Activated T-cell treated with anti-CD3 and anti-CD28 coated beads, Interleukin-2, amount 50 U/mL, for 48 hours (primary cell): ENCODE measurements at places on chromosomes 16 and 17.

- no peak for DNase-seq
These were observed 6.2 kb downstream of the RARA start for GRCh38 chr17:40315206-40315605.

DNA sequence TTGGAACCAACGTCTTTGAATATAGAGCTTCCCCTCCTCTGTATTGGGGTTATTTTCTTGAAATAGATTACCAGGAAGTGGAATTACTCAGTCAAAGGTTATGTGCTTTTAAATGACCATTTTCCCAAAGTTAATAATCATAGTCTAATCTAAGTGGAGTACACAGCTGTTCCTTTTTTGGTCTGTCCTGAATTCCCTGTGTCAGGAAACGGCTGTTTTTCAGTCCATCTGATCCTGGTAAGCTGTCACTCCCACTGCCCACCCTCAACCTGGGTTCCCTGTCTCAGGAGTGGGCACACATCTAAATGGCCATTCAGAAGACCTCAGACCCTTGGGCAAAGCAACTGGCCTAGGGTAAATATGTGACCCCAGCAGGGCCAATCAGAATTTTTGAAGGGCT is 57.6 kb upstream of the KSR1 start:
- no peak for DNase-seq

GRCh38 chr17:76137351-76138233 is 3.5 kb downstream of the FOXJ1 start:
- no peak for DNase-seq

DNA sequence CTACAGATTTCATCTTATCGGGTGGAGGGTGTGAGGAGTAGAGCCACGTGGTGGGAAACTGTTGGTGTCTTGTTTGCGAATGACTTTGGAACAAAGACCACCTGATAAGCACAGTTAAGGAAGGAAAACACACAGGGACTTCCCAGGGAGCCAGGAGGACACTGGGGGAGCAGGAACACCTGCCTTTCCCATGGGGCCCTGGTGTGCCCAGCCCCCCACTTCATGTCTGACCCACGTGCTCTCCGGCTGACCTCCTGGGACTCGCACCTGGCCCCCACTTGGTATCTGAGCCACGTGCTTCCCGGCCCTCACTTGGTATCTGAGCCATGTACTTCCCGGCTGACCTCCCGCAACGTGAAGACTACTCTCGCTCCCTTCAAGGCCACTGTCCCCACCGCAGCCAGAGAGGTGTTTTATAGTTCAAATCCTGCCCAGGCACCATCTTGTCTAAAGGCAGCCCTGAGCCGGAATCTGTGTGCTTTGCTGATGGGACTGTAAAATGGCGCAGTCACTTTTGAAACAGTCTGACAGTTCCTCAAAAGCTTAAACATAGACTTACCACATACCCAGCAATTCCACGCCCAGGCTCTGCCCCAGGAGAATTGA is 5.4 kb upstream of the CSNK1D start:
- DNase-seq: no peak

GRCh38 chr17:70181866-70182265 is 12.5 kb downstream of the KCNJ2 start:
- DNase-seq: no peak

DNA sequence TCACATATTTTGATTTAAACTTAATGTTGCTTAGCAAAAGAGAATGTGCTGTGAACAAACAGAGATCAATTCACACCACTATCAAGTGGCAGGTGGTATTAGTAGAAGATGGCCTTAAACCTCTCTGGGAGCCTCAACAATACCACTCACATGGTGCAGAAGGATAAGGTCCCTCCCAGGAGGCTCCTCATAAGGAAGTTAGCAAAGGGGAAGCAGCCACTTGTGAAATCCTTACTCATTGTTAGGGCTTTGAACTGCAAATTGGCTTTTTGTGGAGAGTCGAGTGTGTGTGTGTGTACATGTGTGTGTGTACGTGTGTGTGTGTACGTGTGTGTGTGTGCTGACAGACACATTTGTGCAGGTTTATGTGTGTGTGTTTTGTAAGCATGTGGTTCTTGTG is 48.9 kb upstream of the ASIC2 start:
- no peak for DNase-seq

- no peak for DNase-seq
These were observed 308.3 kb downstream of the CA10 start for GRCh38 chr17:51850201-51850600.

- DNase-seq: no peak
These were observed 31.2 kb downstream of the CIBAR2 start for GRCh38 chr16:85081038-85081437.

GRCh38 chr17:50312308-50312707 is 33.6 kb upstream of the XYLT2 start:
- no peak for DNase-seq
